Activated naive CD8-positive, alpha-beta T cell treated with anti-CD3 and anti-CD28 coated beads, Interleukin-2, amount 10 ng/mL, durations not matched to agents 7 days and 5 days (primary cell): ENCODE measurements at places on chromosomes 7 and 10. TPM values are rescaled to one million over a fixed set of nuclear protein-coding genes. Genes with fewer than 3 reads are reported as not detected.

GRCh38 chr10:99964791-99965190 is 45.0 kb downstream of the DNMBP start:
- H3K36me3 ChIP-seq, result peaks cover 2% of the 10 kb centered on the region
- peaks cover 5% of the 10 kb centered on the region for H3K4me1 ChIP-seq
- no peak overlapping the region for H3K27ac ChIP-seq
- H3K27me3 ChIP-seq, result no peaks in the 10 kb centered on the region
- no peak overlapping the region for H3K4me3 ChIP-seq
- no peak for DNase-seq

The COBL gene
- total RNA-seq, result not detected

The NPM3 gene
- 29.2 TPM for total RNA-seq

GRCh38 chr10:78902815-78903214 is 166.0 kb upstream of the ZMIZ1 start:
- no peaks in the 10 kb centered on the region for H3K36me3 ChIP-seq
- H3K4me3 ChIP-seq, result no peak overlapping the region
- no peak for DNase-seq
- H3K4me1 ChIP-seq, result no peaks in the 10 kb centered on the region
- no peaks in the 10 kb centered on the region for H3K27me3 ChIP-seq
- no peak overlapping the region for H3K27ac ChIP-seq

- peaks cover 3% of the 10 kb centered on the region for H3K4me1 ChIP-seq
- no peak overlapping the region for H3K4me3 ChIP-seq
- no peak overlapping the region for H3K27ac ChIP-seq
These were observed 10.3 kb upstream of the CPA5 start for GRCh38 chr7:130334274-130334673.

DNA sequence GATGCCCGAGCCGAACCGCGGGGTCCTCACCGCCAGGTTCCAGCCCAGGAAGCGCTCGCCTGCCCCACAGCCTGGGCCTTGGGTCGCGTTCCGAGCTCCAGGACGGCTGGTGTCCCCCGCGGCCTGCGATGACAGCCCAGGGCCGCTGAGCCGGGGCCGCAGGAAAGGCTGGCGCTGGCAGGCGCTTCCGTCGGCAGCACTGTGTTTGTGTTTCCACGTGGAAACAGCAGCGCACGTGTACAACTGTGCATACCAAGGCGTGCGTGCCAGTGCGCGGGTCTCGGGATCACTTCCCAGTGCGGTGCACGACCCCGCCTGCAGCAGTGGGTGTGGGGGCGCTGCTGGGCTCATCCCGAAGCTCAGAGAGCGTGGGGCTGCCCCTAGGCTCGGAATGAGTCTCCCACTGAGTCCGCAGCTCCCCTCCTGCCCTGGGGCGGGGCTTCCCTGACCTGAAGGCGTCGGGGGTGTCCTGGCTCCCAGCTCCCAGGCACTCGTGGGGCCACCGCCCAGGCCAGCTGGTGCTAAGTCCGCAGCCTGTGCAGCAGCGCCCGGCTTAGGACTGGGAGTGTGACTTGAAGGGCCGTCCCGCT is 17.2 kb downstream of the AP5Z1 start:
- peaks cover 14% of the 10 kb centered on the region for H3K36me3 ChIP-seq
- DNase-seq, result no peak
- no peaks in the 10 kb centered on the region for H3K27me3 ChIP-seq

DNA sequence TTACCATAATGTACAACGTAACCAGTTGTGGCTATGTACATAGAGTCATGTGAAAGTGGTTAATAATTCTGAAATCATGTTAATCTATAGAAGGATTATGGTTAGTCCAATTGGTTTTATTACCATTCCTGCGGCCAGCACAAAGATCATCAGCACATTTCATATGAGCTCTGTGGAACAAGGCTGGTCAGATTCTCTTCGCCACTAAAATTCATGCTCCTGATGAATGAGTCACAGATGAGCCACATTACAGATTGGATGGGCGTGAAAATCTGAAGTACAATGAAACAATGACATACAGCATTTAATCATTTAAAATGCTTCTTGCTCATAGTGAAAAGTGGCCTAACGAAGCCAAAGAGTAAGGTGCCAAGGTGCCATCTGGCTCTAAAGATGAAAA is 716.2 kb upstream of the PHF14 start:
- no peak overlapping the region for H3K27ac ChIP-seq
- H3K4me1 ChIP-seq, result no peaks in the 10 kb centered on the region
- H3K36me3 ChIP-seq, result no peaks in the 10 kb centered on the region
- no peak for DNase-seq
- H3K4me3 ChIP-seq, result no peak overlapping the region

The TMEM229A gene
- not detected for total RNA-seq

- no peak for DNase-seq
- H3K4me3 ChIP-seq, result no peak overlapping the region
- peaks cover 5% of the 10 kb centered on the region for H3K4me1 ChIP-seq
These were observed 50.4 kb upstream of the C7orf33 start for GRCh38 chr7:148540041-148540738.

- H3K27me3 ChIP-seq, result no peaks in the 10 kb centered on the region
- no peak for DNase-seq
- no peaks in the 10 kb centered on the region for H3K36me3 ChIP-seq
- H3K4me3 ChIP-seq, result no peak overlapping the region
- no peak overlapping the region for H3K27ac ChIP-seq
These were observed 59.5 kb upstream of the PRKG1 start for GRCh38 chr10:51014680-51015389.

The LIPK gene
- total RNA-seq, result not detected

DNA sequence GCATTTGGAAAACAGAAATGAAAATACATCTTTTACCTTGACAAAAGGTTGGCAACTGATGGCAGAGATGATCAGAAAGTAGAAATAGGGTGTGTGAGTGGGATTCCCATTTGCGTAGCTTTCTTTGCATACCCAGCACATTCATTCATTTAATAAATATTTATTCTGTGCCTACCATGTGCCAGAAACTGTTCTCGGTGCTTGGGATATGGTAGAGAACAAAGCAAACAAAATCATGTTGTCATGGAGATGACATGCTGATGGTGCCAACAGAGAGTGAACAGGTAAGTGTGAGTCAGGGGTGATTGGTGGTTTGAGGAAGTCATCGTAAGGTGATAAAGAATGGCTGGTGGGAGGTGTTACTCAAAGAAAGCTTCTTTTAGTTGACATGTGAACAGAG is 45.4 kb downstream of the CACNB2 start:
- H3K4me3 ChIP-seq, result no peak overlapping the region
- H3K27ac ChIP-seq, result no peak overlapping the region
- no peaks in the 10 kb centered on the region for H3K36me3 ChIP-seq
- no peaks in the 10 kb centered on the region for H3K27me3 ChIP-seq
- no peak for DNase-seq
- H3K4me1 ChIP-seq, result no peaks in the 10 kb centered on the region

GRCh38 chr7:46852795-46853194 is 729.1 kb downstream of the TNS3 start:
- no peaks in the 10 kb centered on the region for H3K4me1 ChIP-seq
- DNase-seq, result no peak
- H3K27ac ChIP-seq, result no peak overlapping the region
- H3K4me3 ChIP-seq, result no peak overlapping the region

- DNase-seq, result no peak
- peaks cover 19% of the 10 kb centered on the region for H3K36me3 ChIP-seq
- H3K27ac ChIP-seq, result no peak overlapping the region
- no peak overlapping the region for H3K4me3 ChIP-seq
- peaks cover 13% of the 10 kb centered on the region for H3K4me1 ChIP-seq
These were observed 16.5 kb downstream of the ARPC1B start for GRCh38 chr7:99390941-99391602.

The TCF7L2 gene
- total RNA-seq, result 1.9 TPM

The CYP2E1 gene
- total RNA-seq, result 0.80 TPM

The TRIL gene
- not detected for total RNA-seq

- no peak overlapping the region for H3K4me3 ChIP-seq
- no peak for DNase-seq
- H3K36me3 ChIP-seq, result no peaks in the 10 kb centered on the region
- no peak overlapping the region for H3K27ac ChIP-seq
These were observed 100.7 kb upstream of the TMEM106B start for GRCh38 chr7:12110425-12110824.

The SEPHS1 gene
- 43.8 TPM for total RNA-seq

The CDC123 gene
- 56.7 TPM for total RNA-seq

DNA sequence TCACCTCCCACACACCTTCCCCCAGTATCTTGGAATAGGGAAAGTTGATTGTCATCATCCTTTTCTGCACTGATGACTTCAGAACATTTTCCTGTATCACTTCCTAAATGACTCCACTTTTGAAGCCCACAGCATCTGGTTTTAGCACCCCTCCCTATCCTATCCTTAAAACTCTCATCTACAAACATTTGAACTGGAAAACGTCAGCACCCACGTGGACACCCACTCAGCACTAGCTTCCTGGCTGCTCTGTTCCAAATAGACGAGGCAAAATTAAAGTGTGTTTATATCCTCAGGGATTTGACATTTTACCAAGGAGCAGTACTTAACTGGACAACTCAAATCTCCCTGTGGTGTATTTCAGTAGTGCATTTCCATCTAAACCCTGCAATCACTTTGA is 73.9 kb downstream of the REEP3 start:
- H3K27me3 ChIP-seq, result no peaks in the 10 kb centered on the region
- H3K4me3 ChIP-seq, result no peak overlapping the region
- no peak for DNase-seq
- H3K4me1 ChIP-seq, result peaks cover 3% of the 10 kb centered on the region
- H3K27ac ChIP-seq, result no peak overlapping the region

The RBM20 gene
- total RNA-seq, result 0.17 TPM

DNA sequence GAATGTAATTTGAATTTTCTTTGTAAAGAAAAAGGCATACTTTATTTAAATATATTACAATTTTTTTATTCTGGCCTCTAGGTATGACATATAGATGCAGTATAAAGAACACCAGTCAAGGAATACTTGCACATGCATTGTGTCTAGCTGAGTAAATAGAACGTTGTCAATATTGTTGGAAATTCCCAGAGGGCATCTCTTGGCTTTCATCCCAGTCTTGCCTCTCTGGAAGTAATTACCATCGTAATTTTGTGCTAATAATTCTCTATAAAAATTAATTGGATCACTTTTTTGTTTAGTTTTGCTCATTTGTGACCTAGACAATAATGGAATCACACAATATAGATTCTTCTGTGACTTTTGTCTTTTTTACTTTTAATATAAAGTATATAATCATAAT is 1052.3 kb upstream of the CELF2 start:
- H3K36me3 ChIP-seq, result no peaks in the 10 kb centered on the region
- DNase-seq, result no peak
- H3K27me3 ChIP-seq, result no peaks in the 10 kb centered on the region

The RALA gene
- total RNA-seq, result 32.4 TPM

The ACHE gene
- total RNA-seq, result not detected

The ASIC3 gene
- total RNA-seq, result 6.0 TPM

The RBP3 gene
- total RNA-seq, result not detected

- no peak overlapping the region for H3K27ac ChIP-seq
- DNase-seq, result no peak
- H3K4me1 ChIP-seq, result peaks cover 2% of the 10 kb centered on the region
These were observed 8.9 kb upstream of the CYREN start for GRCh38 chr7:135179321-135179925.

DNA sequence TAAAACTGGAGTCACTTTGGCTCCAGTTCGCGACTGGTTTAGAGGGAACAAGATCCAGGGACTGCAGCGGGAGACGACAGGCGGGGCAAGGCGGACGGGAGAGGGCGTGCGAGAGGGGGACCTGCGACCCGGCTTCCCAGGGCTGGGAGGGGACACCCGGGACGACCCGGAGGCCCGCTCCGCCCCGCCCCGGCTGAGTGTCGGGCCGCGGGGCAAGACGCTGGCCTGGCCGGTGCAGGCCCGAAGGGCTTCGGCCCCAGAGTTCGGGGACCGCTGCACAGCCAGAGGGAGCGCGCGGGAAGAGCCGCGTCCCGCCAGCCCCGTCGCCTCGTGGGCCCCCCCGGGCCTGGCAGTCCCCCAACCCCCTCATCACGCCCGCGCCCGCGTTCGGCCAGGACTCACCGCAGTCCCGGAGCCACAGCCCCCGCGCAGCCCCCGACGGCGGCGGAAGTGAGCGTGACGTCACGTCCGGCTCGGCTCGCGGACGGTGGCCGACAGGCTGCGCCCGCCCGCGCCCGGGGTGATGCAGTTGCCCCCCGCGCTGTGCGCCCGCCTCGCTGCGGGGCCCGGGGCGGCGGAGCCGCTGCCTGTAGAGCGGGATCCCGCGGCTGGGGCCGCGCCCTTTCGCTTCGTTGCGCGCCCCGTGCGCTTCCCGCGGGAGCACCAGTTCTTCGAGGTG is at the start of the genes TUBGCP2 and ZNF511:
TUBGCP2 (minus strand) TSS at position 452 of the 679 bp plus-strand sequence. CDS start 5,931 bp downstream, outside the sequence.
ZNF511 (plus strand) TSS at position 494 of the 679 bp plus-strand sequence; CDS start at position 524, 30 bp downstream.
- peaks cover 3% of the 10 kb centered on the region for H3K36me3 ChIP-seq
- DNase-seq, result peak; percentile 96
- peak within 1 kb of the TSS; percentile 99 for H3K27ac ChIP-seq
- peaks cover 9% of the 10 kb centered on the region for H3K4me1 ChIP-seq

DNA sequence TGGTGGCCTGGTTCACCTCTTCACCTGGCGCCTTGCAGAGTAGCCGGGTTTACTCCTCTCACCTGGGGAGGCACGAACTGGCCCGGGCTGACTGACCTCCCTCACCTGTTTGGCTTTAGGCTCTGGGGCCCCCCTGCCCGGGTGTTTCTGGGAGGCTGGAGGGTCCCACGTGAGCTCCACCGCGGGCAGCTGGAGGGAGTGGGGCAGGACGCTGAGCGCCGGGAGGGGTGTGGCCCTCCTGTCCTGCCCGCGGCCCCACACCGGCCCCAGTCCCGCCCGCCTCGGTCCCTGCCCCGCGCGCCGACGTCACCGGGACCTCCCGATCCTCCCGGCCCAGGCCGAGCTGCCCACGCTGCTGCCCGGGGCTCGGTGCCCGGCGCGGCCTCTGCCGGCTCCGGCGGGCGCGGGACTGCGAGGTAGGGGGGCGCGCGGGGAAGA is at the start of gene AMZ1:
AMZ1 (plus strand) TSS at position 322 of the 438 bp plus-strand sequence. CDS start 12,250 bp downstream, outside the sequence.
- peaks cover 12% of the 10 kb centered on the region for H3K4me1 ChIP-seq
- peak within 1 kb of the TSS; percentile 16 for H3K4me3 ChIP-seq
- no peak for DNase-seq
- peaks cover 66% of the 10 kb centered on the region for H3K27me3 ChIP-seq

GRCh38 chr10:119479532-119479931 is 63.0 kb downstream of the RGS10 start:
- H3K36me3 ChIP-seq, result no peaks in the 10 kb centered on the region
- H3K4me3 ChIP-seq, result no peak overlapping the region
- H3K27ac ChIP-seq, result no peak overlapping the region
- H3K4me1 ChIP-seq, result peaks cover 24% of the 10 kb centered on the region

GRCh38 chr7:134891696-134892678 is 94.3 kb upstream of the AGBL3 start:
- no peak overlapping the region for H3K27ac ChIP-seq
- H3K4me3 ChIP-seq, result no peak overlapping the region
- DNase-seq, result no peak
- H3K27me3 ChIP-seq, result peaks cover 16% of the 10 kb centered on the region
- H3K36me3 ChIP-seq, result peaks cover 4% of the 10 kb centered on the region

The ZNF680 gene
- 23.7 TPM for total RNA-seq

GRCh38 chr7:101858437-101859385 is 41.3 kb downstream of the CUX1 start:
- H3K27ac ChIP-seq, result peak overlapping the region; percentile 40
- peaks cover 34% of the 10 kb centered on the region for H3K4me1 ChIP-seq
- peaks cover 1% of the 10 kb centered on the region for H3K36me3 ChIP-seq

The KCND2 gene
- not detected for total RNA-seq
